ENCODE measurements at places on chromosomes 4 and X.

DNA sequence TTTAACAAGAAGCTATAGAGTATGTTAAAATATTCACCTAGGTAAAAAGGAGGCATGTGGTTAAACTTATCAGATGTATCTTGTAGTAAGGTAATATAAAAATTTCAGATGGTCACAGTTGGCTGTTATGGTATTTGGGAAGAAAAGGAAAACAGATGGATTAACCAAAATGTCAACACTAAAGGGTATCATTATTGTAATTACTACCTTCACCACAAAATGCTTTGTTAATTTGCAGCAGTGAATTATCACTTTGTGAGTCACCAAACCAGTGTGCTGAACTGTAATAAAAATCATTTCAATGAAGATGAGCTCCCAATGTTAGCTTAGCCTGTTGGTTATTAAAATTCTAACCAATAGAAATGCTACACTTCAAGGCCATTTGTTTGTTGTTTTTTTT is 233.9 kb downstream of the RPA4 start:
- DNase-seq = no peak

DNA sequence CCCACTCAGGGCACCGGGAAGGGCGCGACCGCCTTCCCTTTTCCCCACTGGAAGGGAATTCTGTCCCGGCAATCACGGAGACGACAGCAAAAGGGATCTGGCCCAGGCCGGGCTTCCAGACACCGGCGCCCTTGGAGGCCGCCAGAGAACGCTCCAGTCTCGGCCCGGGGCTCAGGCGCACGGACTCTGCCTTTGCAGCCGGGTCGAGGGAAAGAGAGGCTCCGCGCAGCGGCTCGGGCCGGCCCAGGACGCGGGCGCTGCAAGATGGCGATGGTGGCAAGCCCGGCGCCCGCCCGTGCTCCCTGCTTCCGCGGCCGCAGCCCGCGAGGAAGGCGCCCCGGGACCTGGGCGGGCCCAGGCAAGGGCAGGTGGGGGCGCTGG is 1.1 kb downstream of the CTBP1 start:
- no peak for DNase-seq

DNA sequence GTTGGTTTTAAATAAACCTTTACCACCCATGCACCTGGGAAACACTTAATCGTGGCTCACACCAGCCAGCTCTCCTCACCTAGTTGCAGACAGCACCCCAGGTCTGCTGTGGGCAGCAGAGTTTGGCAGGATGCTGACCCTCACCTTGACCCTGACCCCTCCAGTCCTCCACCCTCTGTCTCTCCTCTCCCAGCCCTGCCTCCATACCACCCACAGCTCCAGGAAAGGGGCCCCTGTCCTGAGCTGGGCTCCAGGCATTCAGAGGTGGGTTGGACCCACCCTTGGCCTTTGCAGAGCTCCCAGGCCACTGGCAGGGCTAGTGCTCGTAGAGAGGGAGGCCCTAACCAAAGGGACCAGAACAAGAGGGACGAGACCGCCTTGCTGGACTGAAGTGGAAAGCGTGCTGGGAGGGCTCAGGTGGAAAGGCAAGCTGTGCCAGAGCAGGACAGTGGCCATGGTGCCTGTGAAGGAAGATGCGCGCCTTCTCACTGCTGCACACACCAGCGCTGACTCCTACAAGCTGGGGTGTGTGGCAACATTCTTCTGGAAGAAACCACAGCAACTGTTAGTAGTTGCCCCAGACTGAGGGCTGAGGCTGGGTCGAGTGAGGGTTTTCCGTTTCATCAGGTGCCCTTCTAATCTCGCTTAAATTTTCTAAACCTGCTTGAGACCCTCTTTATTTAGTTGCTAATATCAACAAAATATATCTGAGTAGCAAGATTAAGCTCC is 10.7 kb upstream of the S100P start:
- DNase-seq = no peak

DNA sequence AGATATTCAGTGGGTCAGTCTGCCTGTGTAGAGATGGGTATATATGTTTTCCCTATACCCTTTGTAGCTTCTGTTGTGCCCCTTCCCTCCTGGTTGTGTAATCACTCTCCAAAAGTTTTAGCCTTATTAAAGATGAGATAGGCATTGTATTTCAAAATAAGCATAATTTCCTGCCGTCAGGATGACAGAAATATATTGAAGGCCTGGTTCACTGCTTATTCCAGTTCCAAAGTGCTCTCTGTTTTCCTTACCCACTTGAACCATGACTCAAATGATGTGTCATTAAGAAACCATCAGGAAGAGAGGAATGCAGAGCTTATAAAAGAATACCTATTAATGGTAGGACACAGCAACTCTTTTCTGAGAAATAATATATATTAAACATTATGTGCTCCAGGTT is 178.5 kb downstream of the GABRB1 start:
- no peak for DNase-seq

- no peak for DNase-seq
These were observed 121.8 kb upstream of the AP1S2 start for GRCh38 chrX:15976396-15976795.

DNA sequence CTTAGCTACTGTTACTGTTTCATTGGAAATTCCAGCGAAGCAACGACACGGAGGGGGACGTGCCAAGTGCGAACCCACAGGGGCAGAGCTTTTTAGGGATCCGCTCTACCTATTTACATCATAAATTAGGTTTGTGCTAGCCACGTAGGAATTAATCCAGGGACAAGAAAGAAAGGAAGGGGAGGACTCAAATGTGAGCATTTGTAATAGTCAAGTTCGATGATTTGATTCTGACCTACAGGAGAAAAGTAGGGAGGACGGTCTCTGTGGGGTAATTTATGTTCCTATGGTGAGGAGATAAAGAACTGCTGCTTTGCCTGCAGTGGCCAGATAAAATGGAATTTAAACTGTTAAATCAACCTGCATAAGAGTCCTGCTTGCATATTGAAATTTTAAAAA is 1.7 kb downstream of the INTS6L start:
- DNase-seq = no peak

DNA sequence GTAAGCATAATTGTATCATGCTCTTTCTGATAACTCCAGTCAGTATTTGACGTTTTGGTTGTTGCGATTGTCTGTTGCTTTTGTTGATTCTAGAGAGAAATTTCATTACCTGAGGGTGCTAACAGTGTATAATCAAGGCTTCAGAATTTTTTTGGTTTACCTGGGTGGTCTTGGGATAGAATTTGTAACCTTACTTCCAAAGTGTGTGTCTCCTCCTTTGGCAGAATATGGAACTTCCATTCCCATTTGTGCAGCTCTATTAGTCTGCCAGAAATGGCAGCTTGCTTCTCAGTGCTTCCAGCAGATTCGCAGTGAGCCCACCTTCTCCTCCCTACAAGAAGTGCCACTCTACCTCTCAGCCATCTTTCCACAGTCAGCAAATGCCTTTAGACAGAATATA is 5.3 kb downstream of the COPS4 start:
- DNase-seq = no peak
